HFF-Myc (cell line): ENCODE measurements at places on chromosomes 3 and 15.

GRCh38 chr3:18806633-18807032 lies 341.7 kb upstream of the KCNH8 start:
- DNase-seq = no peak

GRCh38 chr3:121330118-121330517 lies 215.7 kb downstream of the POLQ start:
- no peak for DNase-seq

- no peak for DNase-seq
Observed at GRCh38 chr3:194049394-194049793, 86.6 kb upstream of the HES1 start.

GRCh38 chr3:37611771-37612170 lies 249.9 kb upstream of the CTDSPL start:
- no peak for DNase-seq

GRCh38 chr3:166498446-166498845 lies 661.2 kb upstream of the BCHE start:
- DNase-seq = no peak

DNA sequence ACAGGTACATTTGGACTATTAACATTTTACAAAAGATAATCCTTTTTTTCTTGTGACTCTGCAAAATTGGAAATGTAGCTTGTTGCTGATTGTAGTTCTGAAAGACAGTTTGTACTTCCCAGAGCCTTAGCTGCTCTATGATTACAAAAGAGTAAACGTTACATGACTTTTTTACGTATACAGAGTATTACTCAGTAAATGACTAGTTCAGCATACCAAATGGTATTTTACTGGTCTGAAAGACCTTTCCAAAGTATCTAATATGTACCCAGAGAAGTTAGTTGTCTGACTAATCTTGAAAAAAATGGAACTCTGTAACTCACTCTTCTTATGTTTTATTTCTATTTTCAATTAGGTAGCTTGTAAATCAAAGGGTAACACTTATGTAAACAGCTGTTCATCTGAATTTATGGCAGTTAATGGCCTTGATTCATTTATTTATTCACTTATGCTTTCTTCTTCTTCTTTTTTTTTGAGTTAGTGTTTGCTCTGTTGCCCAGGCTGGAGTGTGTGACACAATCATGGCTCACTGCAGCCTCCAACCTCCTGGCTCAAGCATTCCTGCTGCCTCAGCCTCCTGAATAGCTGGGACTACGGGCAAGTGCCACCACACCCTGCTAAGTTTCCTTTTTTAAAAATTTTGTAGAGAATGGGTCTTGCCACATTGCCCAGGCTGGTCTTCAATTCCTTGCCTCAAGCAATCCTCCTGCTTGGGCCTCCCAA lies 151.7 kb downstream of the C3orf38 start:
- DNase-seq = no peak

- no peak for DNase-seq
Observed at GRCh38 chr3:183214277-183214612, 38.8 kb upstream of the B3GNT5 start.

- DNase-seq = no peak
Observed at GRCh38 chr15:72566973-72567372, 87.5 kb upstream of the GOLGA6B start.

DNA sequence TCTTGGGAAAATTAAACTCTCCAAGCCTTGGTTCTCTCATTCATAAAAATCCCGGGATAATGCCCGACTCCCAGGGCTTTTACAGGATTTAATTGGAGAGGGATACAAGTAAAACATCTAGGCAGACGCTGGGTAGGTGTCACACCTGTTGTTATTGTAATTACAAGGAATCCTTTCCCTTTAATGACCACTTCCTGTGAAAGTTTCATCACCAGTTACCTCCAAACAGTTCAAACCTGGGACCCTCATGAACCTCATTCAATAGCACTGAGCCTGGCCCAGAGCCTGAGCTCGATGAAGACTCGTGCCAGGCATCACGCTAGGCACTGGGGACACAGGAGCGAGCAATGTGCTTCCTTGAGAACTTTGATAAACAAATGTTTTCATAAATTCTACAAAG lies 2.1 kb upstream of the RYK start:
- no peak for DNase-seq
